ENCODE measurements at places on chromosomes 11 and 22. TPM values are rescaled to one million over a fixed set of nuclear protein-coding genes. Genes with fewer than 3 reads are reported as not detected.

The PLEKHA7 gene
- 2.7 TPM for total RNA-seq

The H19 gene
- total RNA-seq = 2.7 TPM

The TCF20 gene
- total RNA-seq = 26.7 TPM

- no peak for DNase-seq
Observed at GRCh38 chr11:114738954-114739353, 60.6 kb downstream of the NXPE2 start.

GRCh38 chr11:88531831-88532230 lies 194.3 kb upstream of the CTSC start:
- no peak for DNase-seq

DNA sequence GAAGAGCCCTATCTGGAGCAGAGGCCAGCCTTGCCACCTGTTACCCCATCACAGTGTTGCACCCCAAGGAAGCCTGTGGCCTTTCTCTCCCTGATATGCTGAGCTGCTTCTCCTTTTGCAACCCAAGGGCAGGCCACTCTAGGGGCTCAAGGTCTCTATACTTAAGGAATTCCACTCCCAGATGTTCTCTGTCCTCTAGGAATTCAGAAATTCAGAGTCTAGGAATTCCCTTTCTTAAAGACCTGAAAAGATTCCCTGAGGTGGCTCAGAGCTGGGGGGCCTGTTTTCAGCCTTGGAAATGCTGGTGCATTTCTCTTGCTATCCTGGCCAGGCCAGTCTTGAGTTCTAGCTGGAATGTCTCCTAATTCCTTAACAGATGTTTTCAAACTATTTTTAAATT lies 68.0 kb upstream of the OLFML1 start:
- DNase-seq = no peak

DNA sequence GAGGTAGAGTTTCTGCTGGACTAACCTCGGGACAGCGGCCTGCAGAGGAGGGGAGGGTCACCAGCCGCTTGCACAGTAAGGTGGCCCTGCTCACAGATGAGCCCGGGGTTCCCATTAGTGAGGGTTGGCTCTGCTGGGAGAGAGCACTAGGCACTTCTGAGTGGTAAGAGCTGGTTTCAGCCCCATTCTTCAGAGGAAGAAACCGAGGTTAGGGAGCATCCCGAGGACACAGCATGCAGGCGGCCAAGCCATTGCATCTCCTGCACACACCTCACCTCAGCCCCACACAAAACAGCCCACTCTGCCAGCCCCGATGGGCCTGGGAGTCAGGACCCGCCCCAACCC lies 99.3 kb downstream of the MED15 start:
- no peak for DNase-seq

- no peak for DNase-seq
Observed at GRCh38 chr11:130725421-130726233, 190.7 kb downstream of the SNX19 start.

- peak; percentile 95 for DNase-seq
Observed at GRCh38 chr22:39174498-39175352, 22.2 kb upstream of the CBX7 start.

GRCh38 chr11:121467471-121467870 lies 14.7 kb upstream of the SORL1-AS1 start:
- no peak for DNase-seq

The CARNS1 gene
- 3.0 TPM for total RNA-seq

The THRSP gene
- under 0.01 TPM for total RNA-seq

- no peak for DNase-seq
Observed at GRCh38 chr22:32185821-32186220, 19.1 kb downstream of the RFPL2 start.

GRCh38 chr11:56049487-56049886 lies 22.0 kb downstream of the OR5AS1 start:
- no peak for DNase-seq

GRCh38 chr22:21622011-21622918 lies 7.6 kb downstream of the YDJC start:
- DNase-seq = peak; percentile 21

The KLHL22 gene
- total RNA-seq = 33.9 TPM

The HBE1 gene
- under 0.01 TPM for total RNA-seq

GRCh38 chr22:26939466-26939865 lies 282.1 kb downstream of the MIAT start:
- DNase-seq = no peak

DNA sequence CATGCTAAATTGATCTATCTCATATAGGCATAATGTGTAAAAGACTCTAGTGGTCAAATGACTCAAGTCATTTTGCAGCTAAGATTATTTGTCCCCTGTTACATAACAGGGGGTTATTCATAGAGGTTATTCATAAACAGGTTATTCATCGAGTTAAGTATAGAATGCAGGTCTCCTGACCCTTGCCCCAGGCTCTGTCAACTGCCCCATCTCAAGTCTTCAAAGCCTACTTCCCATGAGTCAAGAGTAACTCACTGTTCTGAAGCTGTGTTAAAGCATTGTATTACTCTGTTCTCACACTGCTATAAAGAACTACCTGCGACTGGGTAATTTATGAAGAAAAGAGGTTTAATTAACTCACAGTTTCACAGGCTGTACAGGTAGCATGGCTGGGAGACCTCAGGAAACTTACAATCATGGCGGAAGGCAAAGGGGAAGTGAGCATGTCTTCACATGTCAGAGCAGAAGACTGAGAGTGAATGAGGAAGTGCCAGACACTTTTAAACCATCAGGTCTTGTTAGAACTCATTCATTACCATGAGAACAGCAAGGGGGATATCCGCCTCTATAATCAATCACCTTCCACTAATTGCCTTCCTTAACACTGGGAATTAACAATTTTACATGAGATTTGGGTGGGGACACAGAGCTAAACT lies 226.2 kb upstream of the BLID start:
- DNase-seq = no peak

The CCDC89 gene
- under 0.01 TPM for total RNA-seq

The OR2AG2 gene
- total RNA-seq = 1.6 TPM

DNA sequence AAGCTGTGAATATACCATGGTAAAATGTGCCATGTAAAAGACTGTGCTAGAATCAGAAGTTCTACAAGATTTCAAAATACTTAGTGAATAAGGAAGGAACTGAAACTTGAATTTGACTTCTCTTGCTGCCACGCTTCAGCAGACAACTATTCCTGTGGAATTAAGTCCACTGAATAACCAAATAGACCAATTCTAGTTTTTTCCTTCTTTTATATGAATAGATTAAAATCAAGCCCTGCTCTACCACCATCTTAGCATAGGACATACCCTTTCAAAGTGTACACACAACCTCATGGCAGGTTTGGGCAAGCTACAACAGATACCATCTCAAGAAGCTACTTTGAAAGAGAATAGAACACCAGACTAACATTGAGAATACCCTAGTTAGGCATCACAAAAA lies 23.4 kb upstream of the CLNS1A start:
- no peak for DNase-seq

- no peak for DNase-seq
Observed at GRCh38 chr11:128920666-128921065, 22.0 kb downstream of the TP53AIP1 start.

The TMEM138 gene
- total RNA-seq = 15.9 TPM

GRCh38 chr22:38461057-38461413 lies 6.0 kb upstream of the KCNJ4 start:
- no peak for DNase-seq

The ACER3 gene
- total RNA-seq = 6.2 TPM

DNA sequence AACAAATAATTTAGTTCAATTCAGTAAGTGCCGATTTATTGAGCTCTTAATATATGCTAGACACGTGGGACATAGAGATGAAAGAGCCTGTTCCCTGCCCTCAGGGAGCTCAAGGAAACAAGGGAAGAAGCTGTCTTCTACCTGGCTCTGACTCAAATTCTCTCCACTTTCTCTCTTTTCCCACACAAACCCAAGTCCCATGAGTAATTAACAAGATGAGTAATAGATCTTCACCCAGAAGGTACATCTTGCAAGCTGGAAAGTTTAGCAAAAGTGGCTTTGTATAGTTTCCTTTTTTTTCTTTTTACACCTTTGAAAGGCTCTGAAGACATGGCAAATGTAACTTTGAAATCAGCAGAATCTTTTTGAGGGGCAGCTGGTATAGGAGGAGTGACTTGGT lies 48.2 kb upstream of the CHST1 start:
- DNase-seq = no peak
